Hindlimb muscle (tissue), 1 donor: ENCODE measurements at places on chromosomes 1 and 21. TPM values are rescaled to one million over a fixed set of nuclear protein-coding genes. Genes with fewer than 3 reads are reported as not detected.

DNA sequence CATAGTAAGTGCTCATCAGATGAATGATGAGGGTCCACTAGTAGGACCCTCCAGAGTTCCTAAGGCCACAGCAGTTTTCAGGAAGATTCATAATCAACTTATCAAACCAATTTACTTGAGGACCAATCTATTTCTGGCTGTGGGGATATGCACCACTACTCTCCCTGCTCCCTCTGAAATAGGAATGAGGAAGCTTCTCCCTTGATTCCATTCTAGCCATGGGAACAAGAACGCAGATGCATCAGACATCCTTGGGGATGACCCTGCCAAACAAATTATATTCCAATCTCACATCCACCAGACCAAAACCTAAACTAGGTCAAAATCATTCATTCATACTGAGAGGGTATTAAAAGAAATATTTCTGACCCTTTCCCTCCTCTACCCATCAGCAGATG, 31.5 kb downstream of the JAK1 start:
- no peak for DNase-seq

GRCh38 chr1:82503822-82504221, 703.1 kb downstream of the ADGRL2 start:
- DNase-seq = no peak

Gene RAB25
- 1.0 TPM for polyA plus RNA-seq

DNA sequence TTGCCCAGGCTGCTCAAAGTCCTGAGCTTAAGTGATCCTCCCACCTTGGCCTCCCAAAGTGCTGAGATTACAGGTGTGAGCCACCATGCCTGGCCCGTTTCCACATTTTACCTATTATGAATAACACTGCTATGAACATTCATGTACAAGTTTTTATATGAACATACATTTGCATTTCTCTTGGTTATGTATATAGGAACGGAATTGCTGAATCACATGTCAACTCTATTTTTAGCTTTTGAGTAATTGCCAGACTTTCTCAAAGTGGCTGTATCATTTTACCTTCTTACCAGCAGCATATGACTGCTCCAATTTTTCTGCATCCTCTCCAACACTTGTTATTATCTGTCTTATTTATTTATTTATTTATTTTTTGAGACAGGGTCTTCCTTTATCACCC, 2.7 kb downstream of the SPATA21 start:
- DNase-seq = no peak
